GM13976 (cell line): ENCODE measurements at places on chromosomes 5 and 9.

- no peak for DNase-seq
These were observed 52.2 kb downstream of the DROSHA start for GRCh38 chr5:31479706-31480105.

DNA sequence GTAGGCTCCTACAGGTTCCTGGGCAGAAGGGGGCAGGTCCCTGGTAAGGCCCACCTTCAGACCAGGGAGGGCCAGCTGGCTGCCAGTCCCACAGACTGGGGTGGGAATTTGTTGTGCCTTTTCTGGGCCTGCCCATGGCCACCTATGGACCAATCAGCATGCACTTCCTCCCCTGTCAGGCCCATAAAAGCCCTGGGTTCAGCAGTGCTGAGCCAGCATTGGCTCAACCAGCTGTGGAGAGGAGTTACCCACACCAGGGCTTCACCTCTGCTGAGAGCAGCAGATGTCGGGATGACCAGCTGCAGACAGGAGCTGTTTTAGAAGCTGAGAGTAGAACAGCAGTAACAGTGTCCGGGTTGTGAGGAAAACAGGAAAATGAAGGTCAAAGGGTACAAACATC is 373.4 kb upstream of the ACO1 start:
- no peak for DNase-seq

DNA sequence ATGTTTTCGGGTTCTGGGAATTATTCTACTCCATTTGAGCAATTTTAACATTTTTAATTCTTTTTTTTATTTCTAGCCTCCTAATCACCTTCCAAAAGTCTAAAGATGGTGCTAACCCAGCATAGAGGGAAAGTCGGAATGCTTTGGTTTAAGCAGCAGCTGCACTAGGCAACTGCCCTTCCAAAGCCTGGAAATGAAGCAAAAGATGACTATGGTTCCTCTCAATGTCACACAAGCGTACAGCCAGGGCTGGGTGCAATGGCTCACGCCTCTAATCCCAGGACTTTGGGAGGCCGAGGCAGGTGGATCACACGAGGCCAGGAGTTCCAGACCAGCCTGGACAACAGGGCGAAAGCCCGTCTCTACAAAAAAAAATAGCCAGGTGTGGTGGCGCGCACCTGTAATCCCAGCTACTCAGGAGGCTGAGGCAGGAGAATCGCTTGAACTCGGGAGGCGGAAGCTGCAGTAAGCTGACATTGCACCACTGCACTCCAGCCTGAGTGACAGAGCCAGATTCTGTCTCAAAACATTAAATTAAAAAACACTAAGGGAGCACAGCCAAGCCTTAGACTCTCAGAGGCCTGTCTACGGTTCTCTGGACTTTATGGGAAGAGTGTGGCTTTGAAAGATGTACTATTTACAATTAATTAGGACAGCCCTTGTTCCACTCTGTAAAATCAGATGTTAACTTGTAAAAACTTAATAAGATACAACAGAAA is 33.1 kb downstream of the ADAM19 start:
- DNase-seq: no peak

- DNase-seq: no peak
These were observed 30.3 kb downstream of the FOXD1 start for GRCh38 chr5:73418244-73418691.

GRCh38 chr5:125310749-125311148 is 564.3 kb upstream of the ZNF608 start:
- DNase-seq: no peak

DNA sequence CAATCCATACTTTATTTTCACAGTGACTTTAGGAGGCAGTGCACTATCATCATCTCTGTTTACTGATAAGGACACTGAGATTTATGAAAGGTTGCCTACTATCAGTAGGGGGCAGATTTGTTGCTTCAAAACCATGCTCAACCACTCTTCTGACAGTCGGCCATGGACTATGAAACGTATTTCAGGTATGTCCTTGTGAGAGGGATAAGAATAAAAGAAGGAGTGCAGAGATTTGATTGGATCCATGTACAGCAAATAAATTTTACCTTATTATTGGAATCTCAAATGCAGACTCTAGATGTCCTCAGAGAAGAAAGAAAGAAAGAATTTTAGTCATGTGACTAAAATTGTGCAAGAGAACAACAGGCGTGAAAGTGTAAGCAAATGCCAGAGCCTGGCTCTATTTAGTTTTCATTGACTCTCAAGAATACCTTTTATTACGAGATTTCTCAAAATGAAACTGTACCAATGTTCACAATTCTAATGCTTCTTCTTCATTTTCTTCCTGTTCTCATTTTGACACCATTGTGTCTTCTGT is 296.6 kb upstream of the RASA1 start:
- DNase-seq: no peak

- DNase-seq: no peak
These were observed 22.0 kb upstream of the RXRA start for GRCh38 chr9:134304261-134304660.

- DNase-seq: no peak
These were observed 409.3 kb upstream of the SLC24A2 start for GRCh38 chr9:20197976-20198685.

DNA sequence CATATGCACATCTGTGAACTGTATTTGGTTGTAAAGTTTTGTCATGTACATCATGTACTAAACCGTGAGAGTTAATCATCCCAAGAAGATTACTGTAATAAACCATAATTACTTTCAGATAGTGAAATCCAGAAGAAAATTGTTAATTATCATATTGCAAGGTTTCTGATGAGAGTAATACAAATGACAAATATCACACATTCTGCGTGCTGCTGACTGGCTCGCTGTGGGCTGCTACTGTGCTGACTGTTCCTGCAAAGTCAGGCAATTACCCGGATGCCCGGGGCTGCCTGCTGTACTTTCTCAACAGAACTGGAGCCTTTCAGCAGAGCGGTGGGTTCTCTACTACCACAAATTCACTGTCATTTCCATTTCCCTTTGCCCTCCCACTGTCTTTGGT is 68.3 kb downstream of the SMARCA2 start:
- no peak for DNase-seq

GRCh38 chr5:99621772-99622681 is 693.2 kb upstream of the CHD1 start:
- DNase-seq: no peak

GRCh38 chr5:180027459-180028089 is 44.0 kb downstream of the RNF130 start:
- DNase-seq: no peak

DNA sequence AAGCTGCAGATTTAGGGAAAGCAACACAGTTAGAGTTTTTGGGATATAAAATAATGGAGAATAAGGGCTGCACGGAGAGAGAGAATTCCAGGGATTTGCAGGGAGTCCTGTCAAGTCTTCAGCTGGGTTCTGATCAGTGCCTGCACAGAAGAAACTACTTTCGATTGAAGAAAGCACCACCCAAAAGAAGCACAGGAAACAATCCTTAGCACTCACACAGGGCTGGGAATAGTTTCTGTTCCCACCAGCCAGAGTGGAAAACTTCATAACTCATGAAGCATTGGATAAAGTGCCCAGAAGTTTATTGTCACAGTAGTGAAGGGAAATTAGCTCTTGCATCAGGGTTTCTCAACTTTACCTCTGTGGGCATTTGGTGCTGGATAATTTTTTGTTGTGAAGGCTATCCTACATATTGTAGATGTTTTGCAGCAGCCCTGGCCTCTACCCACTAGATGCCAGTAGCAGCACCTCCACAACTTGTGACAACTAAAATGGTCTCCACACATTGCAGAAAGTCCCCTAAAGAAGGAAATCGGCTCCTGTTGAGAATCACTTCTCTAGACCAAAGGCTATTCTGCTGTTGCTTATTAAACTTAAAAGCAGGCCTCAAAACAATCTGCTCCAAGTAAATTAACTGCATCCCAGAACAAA is 71.0 kb upstream of the FAM120A start:
- DNase-seq: no peak

- no peak for DNase-seq
These were observed 6.6 kb upstream of the IER5L start for GRCh38 chr9:129184596-129185122.

DNA sequence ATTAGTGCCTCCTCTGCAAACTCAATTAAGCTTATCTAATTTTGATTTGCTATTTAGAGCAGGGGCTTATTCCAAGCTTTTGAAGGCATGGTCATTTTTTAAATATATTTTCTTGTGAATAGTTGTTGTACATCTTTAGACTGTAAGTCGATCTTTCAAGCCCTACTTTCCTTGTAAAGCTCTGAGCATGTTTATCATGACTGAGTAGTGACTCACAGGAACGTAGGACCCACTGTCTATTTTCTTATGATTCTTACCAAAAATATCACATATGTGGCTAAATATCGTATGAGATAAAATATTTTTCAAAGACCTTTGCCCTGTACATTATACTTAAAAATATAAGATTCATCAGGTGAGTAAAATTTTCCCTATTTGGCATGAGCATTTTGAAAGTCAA is 440.4 kb upstream of the GRIN3A start:
- DNase-seq: no peak

- no peak for DNase-seq
These were observed 209.9 kb downstream of the ASTN2 start for GRCh38 chr9:117204971-117205370.

DNA sequence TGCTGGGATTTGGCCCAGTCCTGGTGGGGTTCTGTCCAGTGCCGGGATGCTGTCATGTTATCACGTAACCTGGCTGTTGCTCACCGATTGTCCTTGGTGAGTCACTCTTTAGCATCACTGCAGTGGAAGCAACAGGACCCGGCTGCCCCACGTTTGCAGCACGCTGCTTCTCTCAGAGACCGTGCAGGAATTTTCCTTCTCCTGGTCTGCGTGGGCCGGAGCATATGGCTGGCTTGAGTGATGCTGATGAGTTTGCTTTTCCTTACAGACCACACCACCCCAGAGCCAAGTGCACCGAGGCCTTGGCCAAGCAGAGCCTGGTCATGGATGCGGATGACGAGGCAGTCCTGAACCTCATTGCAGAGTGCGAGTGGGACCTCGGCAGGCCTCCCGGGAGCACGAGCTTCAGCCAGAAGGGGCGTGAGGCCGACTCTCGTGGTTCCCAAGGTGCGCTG is 21.4 kb downstream of the CEP72 start:
- DNase-seq: no peak

GRCh38 chr5:32505756-32506155 is 61.2 kb upstream of the ZFR start:
- DNase-seq: no peak

GRCh38 chr9:89592213-89592815 is 12.5 kb upstream of the GADD45G start:
- no peak for DNase-seq

DNA sequence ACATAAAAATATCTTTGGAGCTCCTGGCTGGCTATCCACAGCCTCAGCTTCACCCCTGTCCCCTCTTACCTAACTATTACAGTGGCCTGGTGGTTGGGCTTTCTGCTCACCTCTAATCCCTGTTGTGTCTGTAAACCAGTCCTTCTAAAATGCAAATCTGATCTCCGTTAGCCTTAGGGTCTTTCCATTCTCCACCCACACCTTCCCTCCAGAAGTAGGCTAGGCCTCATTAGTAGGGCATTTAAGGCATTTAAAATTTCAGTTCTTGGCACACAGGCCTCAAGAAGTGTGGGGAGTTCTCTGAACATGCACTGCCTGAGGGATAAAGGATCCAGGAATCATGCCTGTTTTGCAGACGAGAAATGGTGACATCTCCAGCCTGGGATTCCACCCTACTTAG is 26.4 kb upstream of the STC2 start:
- DNase-seq: no peak

GRCh38 chr9:17480966-17481365 is 97.9 kb upstream of the SH3GL2 start:
- no peak for DNase-seq

DNA sequence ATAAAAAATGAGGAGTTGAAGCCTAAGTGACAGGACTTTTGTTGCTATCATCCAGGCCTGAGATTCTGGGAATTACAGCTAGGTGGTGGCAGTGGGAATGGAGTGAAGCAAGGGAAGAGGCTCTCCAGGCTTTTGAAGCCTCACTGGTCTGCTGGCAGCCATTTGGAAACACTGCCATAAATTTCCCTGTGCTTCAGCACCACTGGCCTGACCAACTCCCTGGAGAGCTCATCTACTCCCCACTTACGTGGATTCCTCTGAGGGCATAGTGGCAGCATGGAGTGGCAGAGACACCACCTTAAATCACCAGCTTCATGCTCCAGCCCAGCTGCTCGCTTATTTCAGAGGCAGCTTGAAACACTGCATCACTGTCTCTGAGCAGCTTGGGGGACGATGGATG is 518.2 kb downstream of the TLR4 start:
- DNase-seq: no peak

DNA sequence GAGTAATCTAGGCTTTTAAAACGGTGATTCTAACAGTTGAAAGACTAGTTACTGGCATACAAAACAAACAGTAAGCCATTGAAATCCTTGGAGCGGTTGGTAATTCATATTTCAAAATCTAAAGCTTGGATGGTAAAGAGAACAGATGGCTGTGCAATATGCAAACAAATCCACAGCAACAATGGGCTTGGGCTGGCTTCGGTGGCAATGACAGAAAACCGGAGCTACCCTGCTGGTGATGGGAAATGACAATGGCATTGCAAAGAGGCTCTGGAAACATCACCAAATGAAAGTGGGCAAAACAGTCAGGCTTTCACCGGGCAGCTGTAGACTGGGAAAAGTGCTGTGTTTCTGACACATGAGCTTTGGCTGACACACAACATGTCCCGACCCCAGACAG is 42.2 kb downstream of the MED27 start:
- DNase-seq: no peak

GRCh38 chr5:133610489-133611356 is 1.6 kb downstream of the FSTL4 start:
- DNase-seq: peak; percentile 83

DNA sequence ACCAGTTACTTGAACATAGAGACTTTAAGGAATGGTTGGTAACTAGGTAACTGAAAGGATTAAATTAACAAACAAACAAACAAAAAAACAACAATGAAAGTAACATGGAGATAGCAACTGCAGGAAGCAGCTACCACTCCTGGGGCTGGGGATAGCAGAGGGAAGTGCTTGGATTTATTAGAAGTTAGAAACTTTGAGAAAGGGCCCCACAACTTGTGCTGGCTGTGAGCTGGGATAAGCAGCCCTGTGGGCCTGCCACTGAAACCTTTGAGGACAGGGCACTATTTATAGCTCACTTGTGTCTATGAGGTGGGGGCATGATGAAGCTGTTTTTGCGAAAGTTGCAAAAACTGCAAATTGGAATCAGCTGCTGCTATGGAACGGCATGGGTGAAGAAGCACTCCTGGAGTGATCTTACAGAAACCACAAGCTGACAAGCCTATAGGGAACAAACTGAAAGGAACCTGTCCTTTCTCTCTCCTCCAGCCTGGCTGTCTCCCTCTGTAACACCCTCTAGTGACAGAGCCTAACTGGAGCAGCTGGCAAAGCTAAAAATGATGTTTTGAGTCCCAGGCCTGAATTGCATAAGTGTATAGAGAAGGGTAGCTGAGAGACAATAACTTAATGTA is 91.4 kb upstream of the RANBP6 start:
- peak; percentile 45 for DNase-seq

- no peak for DNase-seq
These were observed 1982.2 kb upstream of the C9orf72 start for GRCh38 chr9:29555502-29555901.

DNA sequence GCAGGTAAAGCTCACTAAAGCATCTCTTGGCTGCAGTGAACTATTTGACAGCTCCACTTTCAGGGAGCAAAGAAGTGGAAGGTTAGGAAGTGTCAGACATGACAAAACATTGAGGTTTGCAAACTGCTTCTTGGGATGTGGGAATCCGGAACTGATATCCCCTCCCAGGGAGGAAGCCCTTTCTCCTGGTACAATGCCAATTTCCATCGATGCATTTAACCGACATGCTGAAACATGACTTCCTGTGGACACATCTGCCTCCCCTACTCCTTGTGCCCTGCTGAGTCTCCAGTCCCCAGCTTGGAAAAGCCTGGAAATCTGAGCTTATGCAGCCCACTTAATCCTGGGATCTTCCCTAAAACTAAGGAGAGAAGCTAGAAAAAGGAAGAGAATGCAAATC is 323.1 kb upstream of the DAP start:
- no peak for DNase-seq
